ENCODE measurements at places on chromosomes 11 and 22.

DNA sequence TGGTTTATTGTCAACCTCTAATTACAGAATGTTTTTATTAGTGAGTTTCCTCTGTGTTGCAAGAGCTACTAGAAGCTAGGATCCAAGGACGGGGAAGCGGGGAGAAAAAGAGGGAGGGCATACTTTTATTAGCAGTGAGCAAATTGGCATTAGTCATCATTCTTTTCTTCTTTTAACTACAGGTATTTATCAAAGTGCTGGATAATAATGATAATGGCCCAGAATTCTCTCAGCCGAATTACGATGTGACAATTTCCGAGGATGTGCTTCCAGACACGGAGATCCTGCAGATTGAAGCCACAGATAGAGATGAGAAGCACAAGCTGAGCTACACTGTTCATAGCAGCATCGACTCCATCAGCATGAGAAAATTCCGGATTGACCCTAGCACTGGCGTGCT lies 179.7 kb upstream of the MTNR1B start:
- no peak for DNase-seq

GRCh38 chr22:27224485-27225374 lies 567.3 kb downstream of the MIAT start:
- no peak for DNase-seq

GRCh38 chr22:29604076-29604360 lies 585 bp downstream of the NF2 start:
- no peak for DNase-seq

DNA sequence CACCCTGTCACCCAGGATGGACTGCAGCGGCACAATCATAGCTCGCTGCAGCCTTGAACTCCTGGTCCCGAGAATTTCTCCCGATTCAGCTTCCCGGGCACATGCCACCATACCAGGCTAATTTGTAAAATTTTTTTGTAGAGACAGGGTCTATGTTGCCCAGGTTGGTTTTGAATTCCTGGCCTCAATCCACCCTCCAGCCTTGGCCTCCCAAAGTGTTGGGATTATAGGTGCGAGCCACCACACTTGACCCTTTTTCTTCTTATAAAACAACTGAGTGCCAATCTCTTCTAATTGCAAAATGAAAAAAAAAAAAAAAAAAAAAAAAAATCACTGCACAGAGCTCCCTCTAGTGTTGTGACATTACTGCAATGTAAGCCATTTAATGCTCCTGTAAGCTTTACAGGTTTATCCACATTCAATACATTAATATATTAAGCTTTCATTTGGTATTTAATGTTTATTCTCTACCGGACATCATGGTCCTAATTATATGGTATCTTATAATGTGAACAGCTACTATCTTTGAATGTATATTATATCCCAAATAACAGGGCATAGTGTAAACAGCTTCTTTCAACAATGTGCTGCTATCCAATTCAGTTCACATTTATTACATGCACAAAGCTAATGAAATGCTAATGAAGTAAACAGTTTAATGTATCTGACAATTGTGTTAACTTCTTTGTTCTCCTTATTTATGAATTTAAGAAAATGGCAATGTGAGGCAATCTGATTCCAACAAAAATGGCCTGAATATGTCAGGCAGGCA lies 44.6 kb downstream of the COPB1 start:
- no peak for DNase-seq

DNA sequence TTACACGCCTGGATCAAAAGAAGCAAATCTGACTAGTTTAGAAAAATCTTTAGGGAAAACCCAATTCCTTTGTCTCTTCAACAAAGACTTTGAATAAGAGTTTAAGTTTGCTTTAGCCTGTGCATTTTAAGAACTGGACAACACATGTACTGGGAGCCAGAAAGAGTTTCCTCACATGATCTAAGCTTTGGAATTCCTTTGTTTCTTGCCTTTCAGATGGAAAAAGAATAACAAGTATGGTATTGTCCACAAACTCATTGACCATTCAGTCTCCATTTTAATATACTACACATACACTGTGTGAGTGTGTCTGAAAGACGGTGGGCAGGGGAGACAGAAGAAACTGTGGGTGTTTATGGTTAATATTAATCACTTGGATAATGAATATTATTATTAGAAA lies 205.6 kb downstream of the MAML2 start:
- DNase-seq: no peak

DNA sequence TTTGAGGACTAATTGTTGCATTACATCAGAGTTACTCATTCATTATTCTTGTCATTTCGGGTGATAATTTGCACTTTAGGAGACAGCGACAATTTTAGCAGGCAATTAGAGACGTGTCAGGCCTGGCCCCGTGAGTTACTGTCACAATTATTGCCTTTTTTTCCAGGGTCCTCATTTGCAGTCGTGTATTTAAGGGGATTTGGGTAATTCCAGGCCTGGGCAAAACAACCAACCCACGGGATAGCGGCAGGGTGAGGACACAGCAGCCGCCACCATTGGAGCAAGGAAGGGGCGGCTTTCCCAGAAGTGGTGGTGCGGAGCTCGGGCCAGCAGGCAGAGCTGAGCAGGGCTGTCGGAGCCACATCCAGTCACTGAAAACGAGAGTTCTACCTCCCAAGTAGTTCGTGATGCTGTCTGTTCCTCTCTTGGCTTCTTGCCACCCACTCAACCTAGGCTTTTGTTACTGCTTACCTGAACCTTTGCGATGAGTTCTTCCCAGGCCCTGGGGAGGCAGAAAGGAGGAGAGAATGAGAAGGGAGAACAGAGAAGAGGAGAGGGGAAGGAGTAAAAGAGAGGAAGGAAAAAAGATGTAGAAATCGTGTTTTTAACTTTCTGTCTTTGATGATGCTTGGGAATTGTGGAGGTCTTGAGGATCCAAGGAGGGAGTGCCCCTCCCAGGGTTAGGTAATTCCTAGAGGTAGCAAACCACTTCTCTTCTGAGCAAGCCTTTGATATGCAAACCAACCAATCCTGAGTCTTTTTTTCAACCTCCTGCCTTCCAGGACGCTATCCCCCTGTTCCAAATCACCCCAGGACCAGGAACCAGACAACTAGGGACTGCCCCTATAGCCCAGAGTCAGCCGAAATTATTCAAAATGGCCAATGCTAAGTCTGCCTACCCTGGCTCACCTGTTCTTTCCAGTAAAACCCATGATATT lies 236.1 kb downstream of the MIAT start:
- DNase-seq: no peak

DNA sequence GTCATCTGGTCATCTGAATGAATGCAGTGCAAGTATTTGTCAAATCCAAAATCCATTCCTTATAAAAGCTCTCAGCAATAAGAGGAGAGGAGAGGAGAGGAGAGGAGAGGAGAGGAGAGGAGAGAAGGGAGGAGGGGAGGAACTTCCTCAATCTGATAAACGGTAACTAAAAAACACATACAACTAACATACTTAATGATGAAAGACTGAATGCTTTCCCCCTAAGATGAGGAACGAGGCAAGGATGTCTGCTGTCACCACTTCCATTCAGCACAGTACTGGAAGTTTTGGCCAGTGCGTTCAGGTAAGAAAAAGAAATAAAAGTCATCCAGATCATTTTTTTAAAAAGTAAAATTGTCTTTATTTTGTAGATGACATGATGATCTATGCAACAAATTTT lies 80.4 kb downstream of the CD82 start:
- no peak for DNase-seq

DNA sequence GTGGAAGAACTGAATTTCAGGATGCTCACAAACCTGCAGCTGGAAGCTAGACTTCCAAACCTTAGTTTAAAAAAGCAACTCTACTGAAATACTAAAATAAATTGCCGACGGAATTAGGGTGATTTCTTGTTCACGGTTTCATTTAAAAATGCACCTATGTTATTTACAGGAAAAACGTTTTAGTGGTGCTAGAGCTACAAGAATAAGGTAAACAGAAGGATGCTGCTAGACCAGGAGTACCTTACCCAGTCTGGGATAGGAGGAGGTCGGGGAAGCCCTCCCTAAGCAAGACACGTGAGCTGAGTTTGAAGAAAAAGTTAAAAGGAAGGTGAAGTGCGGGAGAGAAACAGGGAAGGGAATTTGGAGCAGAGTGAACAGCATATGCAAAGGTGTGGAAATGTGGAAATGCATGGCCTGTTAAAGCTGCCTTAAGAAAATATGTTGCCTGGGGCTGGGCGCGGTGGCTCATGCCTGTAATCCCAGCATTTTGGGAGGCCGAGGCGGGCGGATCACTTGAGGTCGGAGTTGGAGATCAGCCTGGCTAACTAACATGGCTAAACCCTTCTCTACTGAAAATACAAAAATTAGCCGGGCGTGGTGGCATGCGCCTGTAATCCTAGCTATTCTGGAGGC lies 1.4 kb upstream of the FTH1 start:
- no peak for DNase-seq
